ENCODE measurements at places on chromosomes 2 and 18. TPM values are rescaled to one million over a fixed set of nuclear protein-coding genes. Genes with fewer than 3 reads are reported as not detected.
A peak's percentile ranks its signal among the peaks of the same experiment; 100 is the strongest.

DNA sequence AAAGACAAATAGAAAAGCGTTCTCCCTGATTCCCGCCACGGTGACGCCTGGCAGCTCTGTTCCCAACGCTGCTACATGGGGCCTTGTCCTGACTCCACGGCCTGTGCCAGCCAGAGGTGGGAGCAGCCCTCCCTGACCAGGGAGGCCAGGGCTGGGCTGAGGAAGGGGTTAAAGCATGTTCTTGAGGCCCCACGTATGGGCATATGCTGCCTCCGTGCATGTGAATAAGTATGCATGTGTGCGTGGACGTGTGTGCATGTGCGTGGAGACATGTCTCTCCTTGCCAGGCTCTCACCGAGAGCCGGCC, 1.6 kb upstream of the SNED1 start:
- peak; percentile 12 for DNase-seq

YPEL5 gene
- total RNA-seq = 61.6 TPM

DNA sequence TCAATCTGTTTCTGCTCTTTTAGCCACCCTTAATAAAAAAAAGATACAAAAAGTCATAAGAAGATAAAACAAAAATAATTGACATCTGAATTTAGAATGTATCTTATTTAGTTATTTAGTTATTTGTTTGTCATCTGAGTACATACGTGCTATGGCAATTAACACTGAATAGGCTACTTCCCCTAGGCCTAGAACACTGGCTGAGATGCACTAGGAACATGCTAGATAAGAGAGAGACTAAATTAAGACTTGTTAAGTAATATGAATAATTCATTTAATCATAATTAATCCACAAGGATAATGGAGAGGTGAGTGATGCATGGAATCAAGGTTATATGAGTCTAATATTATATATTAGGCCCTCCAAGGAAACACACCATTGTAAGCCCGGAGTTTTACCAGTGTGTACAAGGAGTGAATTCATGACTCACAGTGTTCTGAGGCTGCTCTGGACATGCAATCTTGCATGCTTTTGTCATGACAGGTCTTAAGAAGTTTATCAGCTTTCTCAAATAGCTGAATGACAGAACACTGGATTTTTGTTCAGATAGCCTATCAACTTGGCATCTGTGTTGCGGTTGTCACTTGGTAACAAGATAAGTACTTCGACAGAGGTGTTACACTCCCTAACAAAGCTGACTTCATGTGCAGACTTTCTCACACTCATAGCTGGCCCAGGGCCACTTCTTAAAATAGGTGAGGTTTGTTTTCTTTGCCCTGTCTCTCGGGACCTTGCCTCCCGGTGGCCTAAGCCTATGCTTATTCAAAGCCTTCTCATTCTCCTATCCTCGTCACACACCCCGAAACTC, 5.0 kb upstream of the SERPINB2 start:
- DNase-seq = no peak

SLC5A7 gene
- not detected for total RNA-seq

- no peak for DNase-seq
Measured at GRCh38 chr18:38470421-38470820, 904.8 kb upstream of the CELF4 start.

GRCh38 chr18:49137093-49137492, 186.3 kb upstream of the SMAD7 start:
- no peak for DNase-seq

NEMP2 gene
- 1.9 TPM for total RNA-seq

GRCh38 chr2:9021563-9022211, 18.2 kb upstream of the MBOAT2 start:
- no peak for DNase-seq

GRCh38 chr2:205996161-205996560, 89.8 kb downstream of the INO80D start:
- no peak for DNase-seq

DNA sequence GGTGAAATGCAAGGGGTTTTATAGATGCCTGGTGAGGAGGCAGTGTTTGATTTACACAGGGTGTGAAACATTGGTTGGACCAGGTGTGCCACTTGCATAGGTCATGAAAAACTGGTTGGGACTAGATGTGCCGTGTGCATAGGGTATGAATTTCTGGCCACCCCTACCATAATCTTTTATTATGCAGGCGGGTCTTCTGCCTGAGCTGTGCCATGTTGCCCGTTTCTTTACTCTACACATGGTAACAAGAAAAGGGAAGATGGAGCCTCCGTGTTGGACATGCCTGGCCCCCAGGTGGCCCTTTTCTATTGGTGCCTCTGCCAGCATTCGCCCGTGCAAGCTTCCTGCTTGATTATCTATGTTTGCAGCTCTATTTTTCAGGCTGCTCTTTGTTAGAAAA, 805.4 kb downstream of the TRIB2 start:
- no peak for DNase-seq

GRCh38 chr2:99911736-99912135, 230.7 kb downstream of the AFF3 start:
- no peak for DNase-seq

GRCh38 chr2:145412155-145412554, 892.2 kb upstream of the ZEB2 start:
- no peak for DNase-seq

SP140 gene
- total RNA-seq = 10.6 TPM

- no peak for DNase-seq
Measured at GRCh38 chr2:45263147-45263546, 253.9 kb upstream of the SIX2 start.

NEB gene
- 4.1 TPM for total RNA-seq

DNA sequence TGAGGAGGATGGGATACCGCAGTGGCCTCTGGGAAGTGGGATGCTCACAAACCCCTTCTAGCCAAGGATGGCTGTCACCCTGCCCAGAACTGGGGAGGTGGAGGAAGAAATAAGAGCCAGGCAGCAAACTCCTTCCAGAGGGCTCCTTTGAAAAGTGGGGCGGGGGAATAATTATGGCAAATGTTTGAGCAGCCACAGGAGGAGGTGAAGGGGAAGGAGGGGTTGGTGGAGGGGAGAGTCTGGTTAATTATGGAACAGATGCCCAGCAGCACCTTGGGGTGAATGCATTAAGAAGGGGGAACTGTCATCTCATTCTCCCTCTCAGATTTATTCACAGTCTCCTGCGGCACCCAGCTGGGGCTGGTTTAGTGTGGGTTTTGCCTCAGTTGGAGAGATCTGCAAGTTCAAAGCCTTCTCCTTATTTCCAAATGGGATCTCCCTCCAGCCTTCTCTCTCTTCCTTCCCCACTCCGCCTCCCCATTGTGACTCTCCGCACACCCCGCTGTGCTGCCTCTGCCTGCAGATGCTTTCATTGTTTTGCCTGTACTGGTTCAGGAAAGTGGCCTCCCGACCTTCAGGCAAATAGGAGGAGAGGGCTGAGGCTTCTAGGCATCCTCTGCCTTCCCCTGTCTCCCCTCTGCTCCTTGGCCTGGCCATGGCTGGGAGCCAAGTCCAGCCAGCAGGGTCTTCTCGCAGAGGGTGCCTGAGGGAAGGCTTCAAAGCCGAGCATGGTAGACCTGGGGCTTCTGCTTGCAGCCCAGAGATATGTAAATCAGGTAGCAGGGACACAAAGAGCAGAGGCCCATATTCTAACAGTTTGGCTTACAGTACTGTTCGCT, 457.2 kb upstream of the MEX3C start:
- no peak for DNase-seq

GRCh38 chr2:207253666-207254345, 88.1 kb upstream of the KLF7 start:
- DNase-seq = no peak

DNA sequence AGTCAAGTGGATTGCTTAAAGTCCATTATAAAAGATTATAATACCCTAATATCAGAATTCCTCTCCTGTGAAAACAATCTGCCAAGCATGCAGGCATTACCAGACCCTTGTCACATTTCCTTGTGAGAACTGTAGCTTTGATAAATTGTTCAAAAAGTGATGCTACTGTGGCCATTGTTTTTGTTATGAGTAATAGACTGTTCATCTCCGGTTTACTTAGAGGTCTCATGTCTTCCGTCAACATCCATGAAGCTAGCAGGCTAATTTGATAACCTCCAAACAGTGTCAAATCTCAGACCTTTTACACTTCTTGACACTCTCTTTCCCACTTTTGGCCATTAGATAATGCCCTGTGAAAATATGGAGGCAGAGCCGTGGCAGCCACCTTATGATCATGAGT, 342.7 kb downstream of the CPS1 start:
- no peak for DNase-seq

EXOC6B gene
- 54.9 TPM for total RNA-seq

CRYGC gene
- total RNA-seq = not detected

DNA sequence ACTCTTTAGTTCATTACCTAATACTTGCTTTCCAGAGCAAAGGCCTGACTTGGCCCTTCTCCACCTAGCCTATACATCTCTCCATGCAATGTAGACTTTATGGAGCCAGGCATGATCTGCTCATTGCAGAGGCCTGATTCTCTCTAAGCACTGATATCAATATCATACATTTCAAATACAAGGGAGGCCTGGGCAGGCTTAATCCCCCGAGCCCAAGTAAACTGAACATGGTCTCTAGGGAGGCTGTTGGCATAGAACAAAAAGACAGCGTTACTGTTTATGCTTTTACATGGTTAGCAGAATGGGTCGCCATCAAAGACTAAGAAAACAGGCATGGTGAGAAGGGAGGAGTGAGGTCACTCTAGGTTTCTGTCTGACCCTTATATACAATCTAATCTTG, 695.1 kb downstream of the ZEB2 start:
- DNase-seq = no peak

- DNase-seq = no peak
Measured at GRCh38 chr18:31432316-31432715, 15.2 kb upstream of the DSG3 start.

DNA sequence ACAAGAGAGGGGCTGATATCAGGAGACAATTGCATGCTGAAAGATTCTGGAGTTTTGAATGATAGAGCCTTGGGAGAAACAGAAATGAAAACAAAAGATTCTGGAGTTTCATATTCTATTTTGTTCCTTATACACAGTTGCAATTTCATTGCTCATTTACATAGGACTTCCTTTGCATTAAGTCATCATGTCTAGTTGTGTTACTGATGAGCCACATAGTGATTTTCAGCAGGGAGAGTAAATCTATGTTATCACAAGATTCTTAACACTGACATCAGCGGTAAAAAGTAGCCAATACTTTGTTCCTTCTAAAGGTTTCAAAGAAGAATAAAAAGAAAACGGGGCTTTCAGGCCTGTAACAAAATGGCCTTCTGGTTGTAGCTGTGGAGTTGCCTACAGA, 7.1 kb downstream of the ADAM17 start:
- no peak for DNase-seq

Data from Peyer's patch (tissue), 4 donors.